ENCODE measurements at places on chromosomes 13 and 19. TPM values are rescaled to one million over a fixed set of nuclear protein-coding genes. Genes with fewer than 3 reads are reported as not detected.

GRCh38 chr13:72552731-72553130 lies 174.7 kb downstream of the MZT1 start:
- no peak for DNase-seq

GRCh38 chr13:114203536-114203935 lies 24.5 kb downstream of the CFAP97D2 start:
- no peak for DNase-seq

DNA sequence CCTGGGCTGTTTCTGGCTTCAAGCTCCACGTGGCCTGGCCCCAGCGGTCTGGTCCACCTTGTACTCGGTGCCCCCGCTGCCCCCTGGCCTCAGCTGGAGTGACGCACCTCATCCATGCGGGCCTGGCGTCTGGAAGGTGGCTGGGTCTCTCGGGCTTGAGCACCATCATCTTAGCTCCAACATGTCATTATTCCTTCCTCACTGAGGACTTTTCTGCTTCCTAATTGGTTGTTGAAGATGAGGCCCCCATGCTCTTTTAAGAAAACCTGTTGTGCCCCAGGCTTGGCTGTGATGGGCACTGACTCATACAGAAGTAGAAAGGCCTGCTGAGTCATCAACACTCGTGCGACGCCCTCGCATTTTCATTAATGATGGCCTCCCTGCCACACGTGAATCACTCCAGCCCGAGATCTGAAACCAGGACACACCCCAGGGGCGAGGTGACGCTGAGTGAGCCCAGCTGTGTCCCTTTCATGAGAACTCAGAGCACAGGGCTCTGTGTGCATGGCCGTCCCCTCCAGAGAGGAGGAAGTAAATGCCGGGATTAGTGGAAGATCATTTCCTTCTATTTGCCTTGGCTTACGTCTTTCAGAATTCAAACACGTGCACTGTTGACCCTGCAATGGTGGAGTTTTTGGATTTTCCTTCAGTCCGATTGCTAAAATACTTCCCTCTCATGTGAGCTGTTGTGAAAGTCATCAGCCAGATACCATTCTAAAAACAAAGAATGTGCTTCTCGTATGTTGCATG lies 14.0 kb upstream of the GJA3 start:
- DNase-seq = no peak

DNA sequence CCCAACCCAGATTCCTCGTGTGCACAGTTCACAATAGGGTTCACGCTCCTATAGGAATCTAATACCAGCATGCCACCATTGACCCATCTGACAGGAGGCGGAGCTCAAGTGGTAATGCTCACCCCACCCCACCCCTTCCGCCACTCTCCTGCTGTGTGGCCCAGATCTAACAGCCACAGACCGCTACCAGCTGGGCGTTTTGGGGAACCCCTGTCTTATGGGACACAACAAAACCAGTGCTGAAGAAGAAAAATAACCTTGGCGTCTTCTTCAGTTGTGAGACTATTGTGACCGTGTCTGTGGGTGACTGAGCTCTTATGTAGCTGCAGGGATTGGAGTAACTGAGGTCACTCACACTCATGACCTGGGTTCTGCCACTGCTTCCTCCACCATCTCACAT lies 5.2 kb upstream of the OR10H1 start:
- DNase-seq = no peak

DNA sequence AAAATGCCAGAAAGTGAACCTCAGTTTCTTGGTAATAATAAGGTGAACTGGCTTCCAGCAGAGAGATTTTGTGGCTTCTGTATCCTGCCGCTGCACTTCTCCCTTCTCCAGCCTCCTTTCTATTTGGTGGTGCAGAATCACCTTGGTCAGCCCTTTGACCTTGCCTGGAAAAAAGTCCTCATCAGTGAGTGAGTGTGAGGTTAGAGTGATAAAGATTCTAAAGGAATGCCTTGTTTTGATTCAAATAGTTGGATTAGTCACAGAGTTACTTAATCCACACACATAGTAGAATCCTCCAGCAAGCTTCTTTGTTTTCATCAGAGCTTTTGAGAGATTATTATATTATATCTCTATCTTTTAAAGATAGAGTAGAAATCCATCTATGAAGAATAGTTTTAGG lies 140.9 kb downstream of the KCNRG start:
- DNase-seq = no peak

DNA sequence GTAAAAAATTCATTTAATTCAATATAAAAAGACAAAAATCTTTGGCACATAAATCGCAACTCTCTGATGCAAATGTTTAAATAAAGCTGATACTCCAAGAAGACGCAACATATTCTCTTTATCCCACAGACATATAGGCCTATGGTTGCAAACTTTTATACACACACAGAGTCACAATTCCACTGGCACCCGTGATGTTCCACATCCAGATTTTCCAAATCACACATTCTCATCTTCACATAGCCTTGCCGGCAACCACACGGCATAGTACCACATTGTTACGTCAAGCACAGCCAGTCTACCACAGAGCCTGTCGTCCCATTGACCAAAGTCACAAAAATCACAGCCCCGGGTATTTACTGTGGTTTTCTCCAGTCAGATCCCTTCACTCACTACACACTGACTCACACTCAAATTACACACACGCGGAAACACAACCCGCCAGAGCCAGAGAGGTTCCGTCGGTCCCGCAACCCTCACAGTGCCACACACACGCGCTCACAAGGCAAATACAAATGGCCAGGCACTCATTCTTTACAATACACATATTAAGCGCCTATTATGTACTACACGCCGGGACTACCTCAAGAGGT lies 546 bp upstream of the ZNF546 start:
- peak; percentile 12 for DNase-seq

GRCh38 chr13:52899206-52899605 lies 50.8 kb upstream of the PCDH8 start:
- no peak for DNase-seq

- no peak for DNase-seq
Observed at GRCh38 chr13:38993381-38993780, 2.8 kb upstream of the STOML3 start.

- DNase-seq = peak; percentile 31
Observed at GRCh38 chr13:105282406-105283285, 1252.8 kb downstream of the EFNB2 start.

- DNase-seq = peak; percentile 14
Observed at GRCh38 chr13:94825507-94825906, 113.2 kb upstream of the SOX21 start.

The CDC37 gene
- 164 TPM for total RNA-seq

The ERCC2 gene
- 67.3 TPM for total RNA-seq

- no peak for DNase-seq
Observed at GRCh38 chr19:2802826-2803225, 16.8 kb upstream of the ZNF554 start.

GRCh38 chr19:49042177-49042576 lies 1.5 kb upstream of the CGB5 start:
- DNase-seq = no peak

DNA sequence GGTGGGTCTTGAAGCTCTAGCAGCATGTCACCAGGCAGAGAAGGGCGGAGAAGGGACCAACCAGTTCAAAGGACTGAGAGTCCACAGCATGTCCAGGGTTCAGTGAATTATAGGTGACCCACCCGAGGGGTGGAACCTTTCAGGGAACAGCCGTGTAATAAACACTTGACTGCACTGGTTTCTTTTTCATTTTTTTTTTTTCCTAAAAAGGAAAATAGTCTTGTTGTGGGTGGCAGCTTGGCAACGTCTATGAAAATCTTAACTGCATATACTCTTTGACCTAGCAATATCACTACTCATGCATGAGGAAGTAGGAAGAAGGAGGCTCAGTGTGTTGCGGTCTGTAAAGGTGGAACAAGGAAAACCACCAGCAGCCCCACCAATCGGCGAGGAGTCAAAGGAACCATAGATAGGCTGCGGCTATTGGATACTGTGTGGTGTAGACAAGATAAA lies 13.0 kb upstream of the MYH14 start:
- DNase-seq = no peak

The ERICH6B gene
- total RNA-seq = not detected

- no peak for DNase-seq
Observed at GRCh38 chr13:25177012-25177411, 4.9 kb upstream of the AMER2 start.

DNA sequence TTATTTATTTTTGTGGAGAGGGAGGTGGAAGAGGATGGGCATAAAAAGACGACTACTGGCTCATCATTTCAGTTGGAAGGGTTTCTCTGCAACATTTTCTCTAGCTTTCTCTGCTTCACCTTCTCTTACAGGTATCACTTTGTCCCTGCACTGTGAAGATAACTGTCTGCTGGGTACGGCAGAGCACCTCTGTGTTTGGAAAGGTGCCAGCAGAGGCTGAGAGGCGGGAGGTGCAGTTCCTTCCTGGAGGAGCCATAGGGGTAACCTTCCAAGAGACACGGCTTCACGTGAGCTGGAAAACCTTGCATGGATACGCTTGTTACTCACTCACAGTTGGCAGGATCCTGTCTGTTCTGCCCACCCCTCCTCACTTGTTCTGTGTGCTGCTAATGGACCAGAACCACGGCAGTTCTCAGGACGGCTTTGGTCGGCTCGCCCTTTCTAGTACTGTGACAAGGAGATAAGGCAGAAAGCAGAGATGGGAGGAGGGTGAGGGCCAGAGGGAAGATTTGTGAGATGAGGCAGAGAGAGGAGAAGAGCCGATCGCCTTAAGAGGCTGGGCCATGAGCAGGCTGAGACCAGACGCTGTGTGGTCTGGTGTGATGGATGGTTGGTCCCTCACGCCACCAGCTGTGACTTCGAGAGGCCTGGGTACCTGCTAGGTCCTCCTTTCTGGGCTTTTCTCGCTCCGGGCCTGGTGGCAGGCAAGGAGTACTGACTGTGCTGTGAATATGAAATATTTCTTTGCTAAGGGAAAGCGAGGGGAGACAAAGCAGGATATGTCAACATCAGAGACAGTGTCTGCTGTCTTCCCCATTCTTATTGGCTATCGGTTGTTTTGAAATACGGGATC lies 66.8 kb downstream of the MRPL57 start:
- no peak for DNase-seq

- peak; percentile 7 for DNase-seq
Observed at GRCh38 chr13:53254500-53254899, 225.9 kb downstream of the OLFM4 start.

GRCh38 chr13:30545320-30545719 lies 72.4 kb upstream of the USPL1 start:
- DNase-seq = no peak

GRCh38 chr13:76820759-76821158 lies 65.4 kb downstream of the KCTD12 start:
- DNase-seq = no peak

The ZNF8 gene
- total RNA-seq = 20.0 TPM

GRCh38 chr13:46288570-46289259 lies 77.0 kb downstream of the LRRC63 start:
- DNase-seq = no peak

DNA sequence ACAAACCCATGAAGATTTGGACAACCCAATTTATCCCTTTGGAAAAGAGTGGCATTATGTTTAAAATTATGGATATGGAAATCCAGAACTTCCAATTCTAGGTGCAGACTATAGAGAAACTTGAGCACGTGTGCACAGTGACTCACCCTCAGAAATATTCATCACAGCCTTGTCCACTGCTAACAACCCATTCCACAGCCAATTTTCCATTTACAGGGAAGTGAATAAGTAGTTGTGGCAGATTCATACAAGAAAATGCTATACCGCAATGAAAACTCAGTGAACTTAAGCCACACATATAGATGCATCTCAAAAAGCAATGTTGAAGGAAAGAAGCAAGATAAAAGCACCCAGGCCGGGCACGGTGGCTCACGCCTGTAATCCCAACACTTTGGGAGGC lies 133.3 kb downstream of the USP12 start:
- no peak for DNase-seq

DNA sequence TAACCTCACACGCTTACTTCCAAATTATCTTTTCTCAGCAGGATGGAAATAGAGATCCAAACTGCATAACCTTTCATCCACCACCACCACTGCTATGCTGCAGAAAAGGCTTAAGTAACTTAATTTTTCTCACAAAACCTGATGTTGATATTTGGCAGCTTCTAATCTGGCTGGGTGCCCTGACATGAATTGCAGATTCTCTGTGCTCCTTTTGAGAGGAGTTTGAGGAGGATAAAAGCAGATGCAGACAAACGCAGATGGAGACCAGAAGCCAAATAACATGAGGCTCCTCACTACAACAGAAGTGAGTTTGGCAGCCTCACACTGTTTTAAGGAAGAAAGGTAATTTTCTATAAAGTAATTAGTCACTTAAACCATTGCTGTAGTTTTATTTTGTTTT lies 646.2 kb upstream of the ATXN8OS start:
- DNase-seq = no peak

The NLRP12 gene
- total RNA-seq = not detected

- DNase-seq = no peak
Observed at GRCh38 chr19:3707868-3708206, 347 bp upstream of the TJP3 start.

The ZNF749 gene
- total RNA-seq = 26.1 TPM

The MAP1S gene
- 93.4 TPM for total RNA-seq

The ZNF548 gene
- total RNA-seq = 22.1 TPM

The CYP4F2 gene
- total RNA-seq = not detected

GRCh38 chr13:113001241-113002140 lies 32.5 kb downstream of the MCF2L start:
- peak; percentile 65 for DNase-seq

- no peak for DNase-seq
Observed at GRCh38 chr19:11708457-11708856, 30.3 kb downstream of the ZNF823 start.

GRCh38 chr13:109357751-109358471 lies 428.5 kb downstream of the IRS2 start:
- DNase-seq = no peak

The ZNF20 gene
- total RNA-seq = 9.1 TPM

Measured in neural crest cell (in vitro differentiated cells).